ENCODE measurements at places on chromosomes 3 and 15.
A peak's percentile ranks its signal among the peaks of the same experiment; 100 is the strongest.

DNA sequence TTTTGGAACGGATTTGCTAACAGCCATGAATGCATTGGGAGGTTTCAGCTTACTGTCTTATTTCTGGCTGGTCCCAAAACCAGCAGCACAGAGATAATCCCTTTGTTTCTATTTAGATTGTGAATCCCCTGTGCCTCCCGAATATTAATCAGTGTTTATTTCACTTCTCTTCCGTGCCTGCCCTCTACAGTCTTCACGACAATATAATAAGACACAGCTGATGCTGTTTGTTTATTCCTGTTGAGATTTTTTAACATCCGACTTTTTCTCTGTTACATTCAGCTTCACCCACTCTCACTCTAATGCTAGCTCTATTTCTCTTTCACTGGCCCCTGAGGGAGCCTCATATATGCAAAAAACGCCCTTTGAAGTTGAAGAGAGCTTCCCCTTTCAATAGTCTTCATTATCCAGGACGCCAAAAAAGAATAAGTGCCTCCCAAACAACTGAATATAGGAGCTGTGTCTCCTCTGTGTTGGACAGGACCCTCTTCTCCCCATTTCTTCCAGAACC, 995.3 kb downstream of the ROBO2 start:
- DNase-seq, result no peak

- no peak for DNase-seq
Observed at GRCh38 chr3:158696618-158697017, 24.2 kb upstream of the LXN start.

DNA sequence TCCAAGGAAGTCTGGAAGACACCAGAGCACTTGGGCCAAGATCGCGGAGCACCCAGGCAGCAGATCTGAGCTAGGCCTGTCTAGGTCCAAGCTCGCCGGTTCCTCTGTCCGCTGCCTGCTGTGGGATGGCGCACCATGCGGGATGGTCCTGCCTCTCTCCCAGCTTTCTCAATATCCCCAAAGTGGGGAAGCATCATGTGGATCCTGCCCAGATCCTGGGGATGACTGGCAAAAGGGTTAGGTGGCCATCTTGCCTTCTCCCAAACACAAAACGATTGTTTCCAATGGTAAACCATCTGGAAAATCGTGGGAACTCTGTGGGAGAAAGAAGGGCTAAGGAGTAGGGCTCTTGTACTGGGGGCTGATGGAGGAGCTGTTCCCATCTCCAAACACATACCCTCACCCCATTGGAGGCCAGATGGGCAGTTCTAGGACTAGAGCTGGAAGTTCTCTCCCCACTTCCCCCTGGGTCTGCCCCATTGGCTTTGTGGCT, 8.9 kb downstream of the PRKCD start:
- DNase-seq, result no peak

DNA sequence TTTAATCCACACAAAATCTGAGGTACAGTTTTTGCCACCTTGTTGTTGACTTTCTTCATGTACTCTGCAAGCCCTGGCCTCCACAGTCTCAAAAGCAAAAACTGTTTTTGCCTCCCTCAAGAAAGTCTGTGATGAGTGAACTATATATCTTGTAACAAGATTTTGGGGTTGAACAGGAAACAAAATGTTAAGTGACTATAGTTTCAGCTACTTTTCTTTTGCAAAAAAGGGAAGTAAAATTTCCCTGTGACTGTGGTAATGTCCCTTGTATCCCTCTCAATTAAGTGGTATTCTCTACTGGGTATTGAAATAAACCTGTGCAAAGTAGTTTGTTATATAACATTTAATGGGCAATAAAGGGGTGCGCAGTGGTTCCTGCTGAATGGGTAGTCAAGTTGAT, 21.3 kb upstream of the SCAANT1 start:
- no peak for DNase-seq

DNA sequence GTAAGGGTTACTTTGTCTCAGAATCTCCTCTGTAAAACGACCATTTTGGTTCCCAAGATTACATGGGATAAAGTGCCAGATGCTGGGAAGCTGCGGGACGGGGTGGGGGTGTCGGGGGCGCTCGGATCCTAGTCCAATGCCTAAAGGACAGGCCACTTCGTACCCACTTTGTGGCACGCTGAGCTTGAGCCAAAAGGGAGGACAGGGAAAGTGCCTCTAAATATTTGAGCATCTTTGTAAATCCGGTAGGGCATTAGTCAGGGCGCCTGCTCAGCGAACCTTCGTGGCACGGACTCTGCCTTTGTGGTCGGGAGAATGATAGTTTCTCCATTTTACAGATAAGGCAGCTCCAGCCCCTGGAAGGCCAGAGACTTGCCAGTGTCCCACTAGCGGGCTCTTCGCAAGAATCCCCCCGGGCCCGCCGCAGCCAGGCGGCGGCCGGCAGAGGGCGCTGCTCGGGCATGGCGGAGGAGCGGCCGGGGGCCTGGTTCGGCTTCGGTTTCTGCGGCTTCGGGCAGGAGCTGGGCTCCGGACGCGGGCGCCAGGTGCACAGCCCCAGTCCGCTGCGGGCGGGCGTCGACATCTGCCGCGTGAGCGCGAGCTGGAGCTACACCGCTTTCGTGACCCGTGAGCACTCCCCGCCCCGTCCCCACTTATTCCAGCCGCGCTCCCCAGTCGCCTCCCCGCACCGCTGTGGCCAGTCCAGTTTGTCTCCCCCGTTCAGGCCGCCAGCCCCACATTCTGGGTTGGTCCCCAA, 1.8 kb downstream of the RCCD1 start:
- DNase-seq, result peak; percentile 58

GRCh38 chr15:95303713-95304112, 1026.8 kb upstream of the NR2F2 start:
- DNase-seq, result no peak

DNA sequence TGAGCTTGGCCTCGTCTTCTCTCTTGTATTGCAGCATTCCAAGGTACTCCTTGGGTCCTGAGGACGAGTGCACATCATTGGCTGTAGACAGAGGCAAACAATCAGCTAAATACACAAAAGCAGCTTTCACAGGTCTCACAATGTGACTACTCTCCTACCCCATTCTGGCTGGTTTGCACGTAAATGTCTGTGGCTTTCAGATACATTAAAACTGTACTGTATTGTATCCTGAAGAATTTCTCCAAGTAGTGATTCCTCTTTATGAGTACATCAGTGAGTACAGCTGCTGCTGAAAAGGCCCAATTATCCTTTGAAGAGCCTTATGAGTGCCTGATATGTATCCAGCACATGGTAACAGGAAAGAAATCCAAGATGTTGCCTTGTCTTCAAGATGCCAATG, 22.0 kb upstream of the GNB5 start:
- no peak for DNase-seq

DNA sequence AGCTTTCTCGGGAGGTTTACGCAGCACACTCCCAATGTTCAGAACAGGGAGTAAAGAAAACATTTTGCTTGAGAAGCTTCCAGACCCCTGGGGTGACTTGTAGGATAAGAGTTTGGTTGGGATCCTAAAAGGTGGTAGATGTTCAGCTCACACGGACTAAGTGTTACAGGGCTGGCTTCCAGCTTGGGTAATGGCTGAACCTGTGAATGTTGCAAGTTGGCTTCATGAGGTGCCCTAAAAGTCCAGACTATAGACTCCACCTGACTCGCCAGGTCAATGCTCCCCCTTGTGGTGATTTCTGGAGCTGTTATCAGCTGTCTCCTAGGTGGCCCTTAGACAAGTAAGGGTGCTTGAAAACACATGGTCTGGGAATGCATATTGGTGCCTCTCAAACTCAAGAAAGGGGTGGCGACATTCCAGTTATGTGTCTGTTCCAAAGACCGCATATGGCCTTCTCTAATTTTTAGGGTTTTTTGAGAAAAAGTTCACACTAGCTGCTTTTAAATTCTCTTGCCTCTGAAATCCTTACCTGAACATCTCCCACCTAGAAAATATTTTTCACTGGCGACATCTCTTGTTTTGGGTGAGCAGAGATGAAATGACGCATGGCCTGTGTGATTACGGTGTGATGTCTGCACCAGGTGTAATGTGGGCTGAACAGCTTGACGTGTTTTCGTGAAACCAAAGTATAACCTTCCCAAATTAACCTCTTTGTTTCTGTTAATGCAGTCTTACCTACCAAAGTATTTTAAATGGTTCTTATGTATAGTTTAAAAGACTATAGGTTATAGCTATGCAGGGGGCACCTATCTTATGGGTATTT, 175.7 kb upstream of the KBTBD8 start:
- peak; percentile 37 for DNase-seq

DNA sequence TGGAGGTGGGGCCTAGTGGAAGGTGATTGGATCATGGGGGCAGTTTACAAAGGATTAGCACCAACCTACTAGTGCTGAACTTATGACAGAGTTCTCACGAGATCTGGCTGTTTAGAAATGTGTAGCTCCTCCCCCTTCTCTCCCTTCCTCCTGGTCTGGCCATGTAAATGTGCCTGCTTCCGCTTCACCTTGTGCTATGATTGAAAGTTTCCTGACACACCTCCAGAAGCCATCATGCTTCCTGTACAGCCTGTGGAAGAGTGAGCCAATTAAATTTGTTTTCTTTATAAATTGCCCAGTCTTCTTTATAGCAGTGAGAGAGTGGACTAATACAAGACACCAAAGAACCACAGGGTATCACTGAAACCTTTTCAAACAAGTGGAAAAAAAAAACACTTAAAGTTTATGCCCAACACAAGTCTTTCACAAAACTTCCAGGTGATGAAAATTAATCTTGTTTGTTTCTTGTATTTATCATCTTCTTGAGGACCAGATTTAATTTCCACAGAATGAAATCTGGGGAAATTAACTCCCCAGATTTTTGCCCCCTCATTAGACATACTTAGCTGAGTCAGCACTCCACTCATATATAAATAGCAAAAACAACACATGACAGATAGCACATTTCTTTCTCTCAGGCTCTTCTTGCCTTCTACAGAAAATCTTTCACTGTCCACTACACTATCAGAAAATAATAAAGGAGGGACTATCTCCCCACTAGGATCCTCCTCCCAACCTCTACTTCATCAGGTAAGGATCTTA, 847.2 kb downstream of the TUSC7 start:
- no peak for DNase-seq

DNA sequence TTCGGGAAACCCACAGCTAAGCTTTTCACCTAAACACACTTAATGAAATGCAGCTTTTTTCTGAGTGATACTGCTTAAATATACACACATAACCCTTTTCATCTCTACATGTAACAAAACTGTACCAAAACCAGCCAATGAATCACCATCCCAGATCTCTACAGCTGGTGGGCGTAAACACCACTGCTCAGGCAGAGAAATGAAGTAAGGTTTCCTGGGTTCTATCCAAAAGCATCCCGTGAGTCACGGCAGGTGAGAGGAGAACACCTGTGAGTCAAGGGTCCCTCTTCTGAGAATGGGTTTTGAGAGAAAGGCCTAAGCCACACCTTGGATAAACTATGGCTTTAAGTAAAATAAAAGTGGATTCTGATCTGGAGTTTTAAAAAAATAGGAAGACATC, 2.6 kb downstream of the CLDN1 start:
- DNase-seq, result peak; percentile 31

DNA sequence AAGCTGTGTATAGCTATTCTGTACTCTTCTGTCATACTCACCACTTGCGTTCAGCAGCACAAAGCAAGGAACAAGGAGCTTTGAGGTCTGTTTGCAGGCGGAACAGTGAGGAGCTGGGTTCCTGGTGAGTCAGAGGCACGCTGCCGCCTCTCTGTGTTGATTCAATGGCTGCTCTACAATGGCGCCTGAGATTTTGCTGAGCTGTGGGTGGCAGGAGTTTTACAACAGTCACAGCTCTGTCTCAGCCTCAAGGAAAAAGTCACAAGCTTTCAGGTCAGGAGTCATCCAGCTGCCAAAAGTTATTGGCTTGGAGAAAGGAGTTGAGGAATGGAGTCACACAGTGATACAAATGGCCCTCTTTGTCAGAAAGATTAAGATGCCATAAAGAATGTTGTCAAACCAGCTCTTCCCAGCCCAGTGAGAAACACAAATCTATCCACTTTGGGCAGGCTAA, 98.1 kb downstream of the SSR3 start:
- DNase-seq, result no peak

DNA sequence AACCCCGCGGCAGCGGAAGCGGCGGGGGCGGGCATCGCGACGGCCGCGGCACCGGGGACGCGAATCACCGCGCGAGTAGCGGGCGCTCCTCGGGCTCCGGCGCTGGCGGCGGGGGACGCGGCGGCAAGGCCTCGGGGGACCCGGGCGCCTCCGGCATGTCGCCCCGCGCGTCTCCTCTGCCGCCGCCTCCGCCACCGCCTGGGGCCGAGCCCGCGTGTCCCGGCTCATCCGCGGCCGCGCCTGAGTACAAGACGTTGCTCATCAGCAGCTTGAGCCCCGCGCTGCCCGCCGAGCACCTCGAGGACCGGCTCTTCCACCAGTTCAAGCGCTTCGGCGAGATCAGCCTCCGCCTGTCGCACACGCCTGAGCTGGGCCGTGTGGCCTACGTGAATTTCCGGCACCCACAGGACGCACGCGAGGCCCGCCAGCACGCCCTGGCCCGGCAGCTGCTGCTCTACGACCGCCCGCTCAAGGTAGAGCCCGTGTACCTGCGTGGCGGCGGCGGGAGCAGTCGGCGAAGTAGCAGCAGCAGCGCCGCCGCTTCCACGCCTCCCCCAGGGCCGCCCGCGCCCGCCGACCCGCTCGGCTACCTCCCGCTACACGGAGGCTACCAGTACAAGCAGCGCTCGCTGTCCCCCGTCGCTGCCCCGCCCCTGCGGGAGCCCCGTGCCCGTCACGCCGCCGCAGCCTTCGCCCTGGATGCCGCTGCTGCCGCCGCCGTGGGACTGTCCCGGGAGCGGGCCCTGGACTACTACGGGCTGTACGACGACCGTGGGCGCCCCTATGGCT, 675 bp downstream of the RBM15B start:
- DNase-seq, result peak; percentile 27

GRCh38 chr15:83980637-83981036, 254.9 kb upstream of the GOLGA6L4 start:
- no peak for DNase-seq

- DNase-seq, result no peak
Observed at GRCh38 chr15:67187351-67187854, 67.1 kb downstream of the AAGAB start.

DNA sequence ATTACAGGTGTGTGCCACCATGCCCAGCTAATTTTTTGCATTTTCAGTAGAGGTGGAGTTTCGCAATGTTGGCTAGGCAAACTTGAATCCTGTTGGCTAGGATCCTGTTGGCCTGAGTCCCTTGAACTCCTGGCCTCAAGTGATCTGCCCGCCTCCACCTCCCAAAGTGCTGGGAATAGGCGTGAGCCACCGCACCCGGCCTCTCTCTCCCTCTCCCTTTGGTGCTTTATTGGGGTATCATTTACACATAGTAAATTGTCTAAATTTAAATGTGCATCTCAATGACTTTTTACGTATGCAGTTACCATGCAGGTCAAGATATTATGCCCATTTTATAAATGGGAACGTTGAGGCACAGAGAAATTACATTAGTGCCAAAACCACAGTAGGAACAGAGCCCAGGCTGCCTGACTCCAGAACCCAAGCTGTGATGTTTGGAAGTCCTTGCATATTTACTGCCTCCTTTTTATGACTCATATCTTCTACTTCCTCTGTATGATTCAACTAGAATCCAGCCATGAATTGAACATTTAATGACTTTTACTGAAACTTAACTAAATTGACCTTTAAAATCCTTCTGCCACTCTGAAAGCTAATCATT, 34.0 kb upstream of the RPP14 start:
- no peak for DNase-seq

GRCh38 chr15:50145451-50145872, 26.4 kb upstream of the ATP8B4 start:
- DNase-seq, result no peak

Measured in stimulated activated CD4-positive, alpha-beta T cell treated with anti-CD3 and anti-CD28 coated beads, TNF-alpha, amount 100 ng/mL, for 48 hours (primary cell).